ENCODE measurements at places on chromosomes 2 and 18.
A peak's percentile ranks its signal among the peaks of the same experiment; 100 is the strongest.

DNA sequence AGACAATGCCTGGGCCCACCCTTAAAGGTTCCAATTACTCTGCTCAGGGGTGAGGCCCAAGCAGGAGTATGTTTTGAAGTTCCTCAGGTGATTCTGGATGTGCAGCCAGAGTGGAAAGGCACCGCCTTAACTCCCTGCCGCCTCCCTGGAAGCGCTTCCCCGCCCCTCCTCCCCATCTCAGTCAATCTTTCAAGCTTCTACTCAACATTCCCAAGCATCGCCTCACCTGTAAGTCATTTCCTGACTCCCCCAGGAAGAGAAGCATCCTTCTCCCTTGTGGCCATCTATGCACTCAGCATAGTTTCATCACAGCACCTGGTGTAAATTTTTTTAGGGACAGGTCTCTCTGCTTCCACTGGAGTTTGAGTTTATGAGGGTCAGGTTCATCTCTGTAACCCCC is 67.5 kb downstream of the MYL12B start:
- DNase-seq: no peak

DNA sequence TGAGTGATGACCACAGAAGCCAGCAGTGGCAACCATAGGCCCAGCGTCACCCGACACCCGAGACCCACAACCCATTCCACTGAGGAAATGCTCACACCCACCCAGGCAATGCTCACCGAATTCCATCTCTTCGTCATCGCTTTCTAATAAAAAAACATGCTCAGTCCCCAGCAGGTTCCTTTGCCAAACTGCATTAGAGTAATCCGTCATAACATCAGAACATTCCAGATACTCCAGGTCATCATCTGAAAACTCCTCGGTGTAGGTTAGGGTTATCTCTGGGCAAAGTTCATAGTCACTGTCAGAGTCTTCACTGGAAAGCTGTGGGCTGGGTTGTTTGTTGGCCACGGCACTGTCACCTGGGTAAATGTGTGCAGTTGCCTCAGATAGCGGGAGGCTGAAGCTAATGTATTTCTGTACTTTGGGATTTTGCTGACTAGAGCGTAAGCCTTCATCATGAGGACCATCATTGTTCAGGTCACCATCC is 49.3 kb downstream of the ALPK2 start:
- no peak for DNase-seq

GRCh38 chr2:47043142-47043890 is 111.8 kb downstream of the STPG4 start:
- DNase-seq: peak; percentile 69

GRCh38 chr18:55245211-55245614 is 286.0 kb upstream of the CCDC68 start:
- peak; percentile 36 for DNase-seq

- DNase-seq: no peak
Observed at GRCh38 chr18:74950479-74950878, 258.5 kb downstream of the PTGR3 start.

GRCh38 chr2:183091318-183091953 is 12.9 kb downstream of the DUSP19 start:
- no peak for DNase-seq

DNA sequence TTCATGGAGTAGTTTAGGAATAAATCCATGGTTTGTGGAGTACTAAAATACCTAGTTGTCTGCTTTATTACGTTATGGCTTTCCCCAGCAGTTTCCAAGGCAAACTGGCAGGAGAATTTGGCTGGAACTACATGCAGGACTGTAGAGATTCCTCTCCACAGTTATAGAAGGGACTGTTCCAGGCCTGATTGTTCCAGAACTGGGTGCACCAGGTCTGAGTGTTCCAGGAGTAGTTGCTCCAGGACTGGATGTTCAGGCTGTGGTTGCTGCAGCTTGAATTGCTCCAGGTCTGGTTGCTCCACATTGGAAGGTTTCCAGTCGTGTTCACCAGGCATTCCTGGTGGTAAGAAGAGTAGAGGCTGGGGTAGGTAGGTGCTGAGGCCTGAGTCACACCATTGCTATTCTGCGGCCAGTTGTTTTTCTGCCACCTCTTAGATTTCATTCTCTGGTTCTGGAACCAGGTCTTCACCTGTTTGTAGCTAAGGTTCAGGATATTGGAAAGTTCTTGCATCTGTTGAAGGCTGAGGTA is 28.1 kb downstream of the SGPP2 start:
- DNase-seq: no peak

GRCh38 chr2:39571111-39571731 is 94.5 kb upstream of the TMEM178A start:
- DNase-seq: no peak

DNA sequence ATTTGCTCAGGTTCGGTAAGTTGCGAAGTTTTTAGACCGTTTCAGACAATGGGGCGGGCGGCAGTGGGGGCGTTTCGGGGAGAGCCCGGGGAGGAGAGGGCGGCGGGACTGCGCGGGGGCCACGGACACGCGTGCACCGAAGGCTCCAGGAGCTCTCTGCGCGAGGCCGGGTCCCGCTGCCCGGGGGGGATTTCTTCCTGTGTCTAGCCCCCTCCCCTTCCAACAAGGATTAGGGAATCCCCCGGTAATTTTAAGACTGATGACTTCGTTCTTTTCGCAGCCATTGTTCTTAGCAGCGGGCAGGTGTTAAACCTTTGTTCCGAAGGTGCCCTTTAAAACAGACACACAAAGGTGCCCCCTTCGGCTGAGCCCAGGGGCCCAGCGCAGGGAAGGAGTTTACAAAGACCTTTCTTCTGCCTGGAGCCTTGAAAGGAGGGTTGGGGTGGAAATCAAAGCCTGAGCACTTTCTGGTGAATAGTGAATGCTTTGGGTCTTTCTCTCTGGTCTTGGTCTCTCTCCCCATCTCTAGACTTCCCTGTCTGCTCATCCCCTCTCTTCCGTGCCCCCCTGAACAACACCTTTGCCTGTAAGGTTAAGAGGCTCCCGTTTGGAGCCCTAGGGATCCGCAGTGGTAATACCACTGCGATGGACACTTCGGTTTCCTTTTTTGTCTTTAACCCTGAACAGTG is 2.1 kb downstream of the TRIB2 start:
- DNase-seq: no peak

DNA sequence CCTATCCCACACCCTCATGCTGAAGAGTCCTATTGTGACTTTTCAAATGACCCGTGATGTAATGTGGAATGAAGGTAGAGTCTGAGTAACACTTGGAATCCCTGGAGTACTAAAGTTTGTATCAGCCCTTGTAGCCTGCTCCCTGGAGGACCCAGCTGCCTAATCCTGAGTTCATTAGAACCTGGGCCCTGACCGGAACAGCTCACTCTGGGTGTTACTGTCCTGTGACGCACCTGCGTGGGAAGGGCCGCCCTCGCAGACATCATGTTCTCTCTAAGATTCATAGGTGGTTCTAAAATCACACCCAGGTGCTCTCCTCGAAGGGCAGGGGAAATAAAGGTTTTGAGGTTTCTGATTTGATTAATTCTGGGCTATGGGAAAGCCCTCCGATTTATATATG is 62.3 kb downstream of the NCK2 start:
- DNase-seq: no peak

GRCh38 chr2:30346471-30347169 is 100.4 kb upstream of the LCLAT1 start:
- no peak for DNase-seq

DNA sequence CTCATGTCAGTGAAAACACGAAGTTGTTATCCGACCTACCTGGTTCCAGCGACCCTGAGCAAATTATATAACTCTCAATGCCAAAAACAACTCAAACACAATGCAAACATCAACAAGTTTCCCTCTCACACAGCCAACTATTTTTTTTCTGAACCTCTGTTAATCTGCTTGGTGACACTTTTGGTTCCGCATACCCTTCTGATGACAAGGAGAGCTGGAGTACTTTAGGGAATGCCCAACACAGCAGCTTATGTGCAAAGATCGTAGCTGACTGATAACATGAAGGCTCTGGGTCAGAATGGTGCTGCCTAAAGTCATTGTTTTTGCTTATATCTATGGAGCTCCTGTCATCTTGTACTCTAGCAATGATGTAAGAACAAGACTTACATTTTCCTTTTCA is 72.7 kb upstream of the CCDC68 start:
- DNase-seq: no peak

Measured in stromal cell of bone marrow (primary cell).